Glutamatergic neuron (in vitro differentiated cells): ENCODE measurements at places on chromosomes 12 and 14. TPM values are rescaled to one million over a fixed set of nuclear protein-coding genes. Genes with fewer than 3 reads are reported as not detected.
A peak's percentile ranks its signal among the peaks of the same experiment; 100 is the strongest.

DNA sequence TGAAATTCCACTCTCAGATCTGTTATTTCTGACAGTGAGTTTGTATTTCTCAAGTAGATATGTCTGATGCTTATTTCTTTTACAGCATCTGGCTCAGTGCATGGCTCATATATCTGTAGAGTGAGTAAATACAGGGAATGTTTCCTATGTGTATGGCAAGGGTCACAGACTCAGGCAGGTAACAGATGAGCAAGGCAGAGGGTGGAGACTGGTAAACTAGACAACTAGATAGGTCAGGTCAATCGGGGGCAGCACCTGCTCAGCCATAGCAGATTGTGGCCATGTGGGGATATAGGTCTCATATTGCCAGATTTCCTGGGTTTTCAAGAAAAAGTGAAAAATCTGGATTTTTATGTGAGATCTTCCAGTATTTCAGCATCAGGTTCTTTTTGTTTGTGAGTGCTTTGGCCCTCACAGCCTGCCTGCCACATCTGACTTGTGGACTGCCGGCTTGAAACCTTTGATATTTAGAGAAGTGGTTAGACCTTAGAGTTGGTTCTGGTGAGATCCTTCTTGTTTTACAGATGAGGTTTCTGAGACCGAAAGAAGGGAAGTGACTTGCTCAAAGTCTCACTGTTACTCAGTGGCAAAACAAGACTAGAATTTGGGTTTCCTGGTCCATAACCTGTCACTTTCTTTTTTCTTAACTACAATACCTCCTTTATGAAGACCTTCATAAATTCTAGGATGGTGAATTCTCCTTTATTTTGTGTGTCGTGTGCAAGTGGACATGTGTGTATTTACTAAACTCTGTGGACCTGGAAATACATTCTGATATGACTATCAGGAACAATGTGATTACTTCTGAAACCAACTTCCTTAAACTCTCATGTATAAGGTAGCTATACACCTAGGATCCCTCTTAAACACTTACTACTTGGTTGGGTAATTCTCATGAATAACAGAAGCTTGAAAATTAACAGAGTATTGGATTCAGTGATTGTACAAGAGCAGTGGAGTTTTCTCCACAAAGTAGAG lies 34.4 kb downstream of the PROX2 start:
- no peak for DNase-seq

DNA sequence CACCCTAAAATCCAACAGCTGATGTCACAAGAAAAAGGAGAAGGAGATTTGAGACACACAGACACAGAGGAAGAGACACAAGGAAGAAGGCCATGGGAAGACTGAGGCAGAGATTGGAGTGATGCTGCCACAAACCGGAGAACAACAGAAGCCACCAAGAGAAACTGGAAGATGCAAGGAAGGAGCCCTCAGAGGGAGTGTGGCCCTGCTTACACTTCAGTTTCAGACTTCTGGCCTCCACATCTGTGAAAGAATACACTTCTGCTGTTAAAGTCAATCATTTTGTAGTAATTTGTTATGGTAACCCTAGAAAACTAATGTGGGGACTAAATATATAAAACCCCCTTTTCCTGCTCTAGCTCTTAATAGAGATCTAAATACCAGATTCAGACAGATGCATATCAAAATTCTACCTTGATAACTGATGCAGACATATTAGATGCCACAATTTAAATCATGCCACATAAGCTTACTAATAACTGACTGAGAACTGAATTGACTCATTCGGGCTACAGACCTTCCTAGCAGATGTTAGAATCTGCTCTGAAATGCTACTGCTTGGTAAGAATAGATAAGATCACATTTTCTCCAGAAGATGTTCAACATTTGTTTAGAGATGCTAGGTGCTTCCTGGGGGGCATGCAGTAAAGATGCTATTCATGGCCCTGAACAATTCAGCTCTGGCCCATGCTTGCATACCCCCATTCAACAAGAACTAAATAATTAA lies 113.1 kb upstream of the CCND2 start:
- no peak for DNase-seq

- DNase-seq = no peak
Measured at GRCh38 chr14:61656341-61656740, 39.0 kb upstream of the HIF1A start.

DNA sequence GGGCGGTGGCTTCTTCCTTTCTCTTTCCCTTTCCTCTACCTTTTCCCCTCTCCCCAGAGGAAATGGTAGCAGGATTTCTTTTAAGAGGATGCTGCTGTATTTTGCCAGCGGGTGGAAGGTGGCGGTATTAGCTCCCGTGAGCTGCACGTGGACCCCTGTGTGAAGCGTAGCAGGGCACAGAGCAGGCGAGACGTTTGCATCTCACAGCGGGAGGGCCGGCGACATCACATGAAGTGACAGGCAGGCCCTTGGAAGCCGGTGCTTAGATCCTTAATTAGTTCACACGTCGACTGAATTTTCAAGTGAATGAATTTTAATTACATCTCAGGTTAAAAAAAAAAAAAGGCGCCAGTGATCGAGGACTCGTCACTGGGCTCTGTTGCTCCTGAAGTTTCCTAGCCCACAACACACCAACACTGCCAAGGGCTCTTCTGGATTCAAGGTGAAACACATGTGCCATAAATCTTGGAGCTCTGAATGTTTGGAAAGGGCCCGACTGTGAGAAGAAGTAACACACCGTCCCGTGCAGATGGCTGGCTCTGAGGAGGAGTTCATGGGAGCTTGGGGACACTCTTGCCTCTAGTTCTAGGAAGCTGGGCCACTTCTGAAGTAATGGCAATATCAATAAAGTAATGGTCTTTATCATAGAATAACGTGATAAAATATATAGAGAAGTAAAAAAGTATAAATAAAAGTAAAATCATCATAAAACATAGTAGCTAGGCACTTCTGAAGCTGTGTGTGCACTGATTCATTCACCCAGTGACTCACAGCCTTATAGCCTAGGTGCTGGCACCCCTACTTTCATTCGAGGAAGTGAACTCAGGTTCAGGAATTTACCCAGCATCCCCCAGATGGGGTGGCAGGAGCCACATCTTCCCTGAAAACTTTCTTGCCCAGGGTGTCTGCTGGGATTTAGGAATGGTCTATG lies 75.3 kb downstream of the AACS start:
- no peak for DNase-seq

DNA sequence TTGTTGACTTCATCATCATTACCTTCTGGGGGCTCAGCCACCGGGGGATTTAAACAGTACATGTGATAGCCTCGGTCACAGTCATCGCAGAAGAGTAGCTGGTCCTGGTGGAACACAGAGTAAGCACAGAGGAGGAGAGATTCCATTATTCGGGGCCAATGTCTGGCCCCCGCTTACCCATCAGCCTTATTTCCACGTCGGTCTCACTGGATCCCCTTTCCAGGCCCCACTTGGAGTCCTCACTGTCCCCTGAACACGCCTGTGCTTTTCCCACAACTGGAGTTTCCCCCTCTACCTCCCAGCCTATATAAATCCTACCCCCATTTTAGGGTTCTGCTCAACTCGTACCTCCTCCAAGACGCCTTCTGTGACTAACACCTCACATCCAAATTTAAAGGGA lies 274.0 kb downstream of the DPF3 start:
- no peak for DNase-seq

DNA sequence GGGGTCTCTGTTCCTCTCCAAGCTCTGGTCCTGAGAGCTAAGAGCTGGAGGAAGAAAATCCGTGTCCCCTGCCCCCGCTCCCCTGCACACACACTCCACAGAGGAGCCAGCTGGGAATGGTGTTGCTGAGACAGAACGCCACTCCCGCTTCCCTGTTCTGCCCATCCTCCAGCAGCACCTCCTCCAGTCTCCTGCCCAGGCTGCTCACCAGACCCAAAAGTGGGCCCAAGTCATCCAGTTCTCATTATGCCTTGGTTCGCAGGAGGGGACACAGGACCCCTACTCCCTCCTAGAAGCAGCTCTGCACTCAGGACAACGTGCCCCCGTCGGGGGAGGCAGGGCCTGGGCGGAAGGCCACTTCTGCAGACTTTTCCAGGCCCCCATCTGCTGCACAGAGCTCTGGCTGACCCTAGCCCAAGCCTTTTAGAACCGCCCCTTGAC lies 830 bp upstream of the TRMT61A start:
- peak; percentile 69 for DNase-seq

- DNase-seq = no peak
Measured at GRCh38 chr14:103122947-103123633, at the start of gene TNFAIP2. Gene TNFAIP2, plus strand, starts transcription at chr14:103123461. Its CDS starts 2,997 bp downstream, at chr14:103126458.

DNA sequence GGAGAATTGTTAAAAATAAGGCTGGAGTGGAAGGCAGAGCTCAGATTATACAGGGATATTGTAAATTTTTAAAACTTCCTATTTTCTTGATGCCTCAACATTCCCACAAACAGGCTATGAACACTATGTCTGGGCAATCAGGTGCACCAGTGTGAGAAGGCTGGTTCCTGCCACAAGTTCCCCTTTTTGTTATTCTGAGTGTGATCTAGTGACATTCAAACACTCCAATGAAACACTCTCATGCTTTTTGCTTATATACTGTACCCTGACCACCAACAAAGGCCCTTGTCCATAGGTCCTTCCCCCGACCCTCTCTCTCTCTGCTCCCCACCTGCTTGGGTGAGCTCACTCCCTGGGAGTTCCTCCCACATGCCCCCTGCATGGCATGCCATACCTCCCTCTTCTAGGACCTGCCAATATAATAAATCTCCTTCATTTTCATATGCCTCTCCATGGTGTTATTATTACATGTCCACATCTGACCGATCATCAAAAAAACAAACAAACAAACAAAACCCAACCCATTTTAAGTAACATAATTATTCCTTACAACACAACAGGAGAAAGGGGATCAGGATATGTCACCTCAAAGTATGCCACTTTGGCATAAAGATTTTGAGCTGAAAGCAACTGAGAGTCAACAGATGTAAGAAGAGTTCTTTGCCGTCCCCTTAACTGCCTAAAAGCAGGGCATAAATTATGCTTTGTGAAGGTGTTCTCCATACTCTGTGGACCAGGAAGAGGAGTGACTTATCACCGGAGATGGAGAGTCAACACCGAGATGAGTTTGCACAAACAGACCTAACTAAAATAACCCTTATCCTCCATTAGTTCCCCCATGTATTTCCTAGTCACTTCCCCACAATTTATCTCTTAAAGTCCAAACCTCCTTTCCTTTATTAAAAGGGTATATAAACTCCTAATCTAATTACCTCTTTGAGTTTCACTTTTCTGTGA lies 42.5 kb upstream of the CATSPERB start:
- no peak for DNase-seq

DNA sequence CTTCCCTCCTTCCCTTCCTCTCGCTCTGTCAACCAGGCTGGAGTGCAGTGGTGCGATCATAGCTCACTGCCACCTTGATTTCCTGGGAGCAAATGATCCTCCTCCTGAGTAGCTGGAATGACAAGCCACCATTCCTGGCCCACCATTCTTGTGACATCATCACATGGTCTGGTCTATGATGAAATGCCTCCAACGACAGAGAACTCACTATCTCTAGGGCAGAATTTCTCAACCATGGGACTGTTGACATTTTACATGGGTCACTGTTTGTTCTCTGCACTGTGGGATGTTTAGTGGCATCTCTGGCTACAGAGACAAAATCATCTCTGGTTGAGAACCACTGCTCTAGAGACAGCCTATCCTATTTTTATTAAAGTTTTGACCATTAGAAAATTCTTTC lies 9.7 kb downstream of the VRK1 start:
- no peak for DNase-seq

- DNase-seq = no peak
Measured at GRCh38 chr12:44863867-44864266, 12.2 kb downstream of the NELL2 start.

DNA sequence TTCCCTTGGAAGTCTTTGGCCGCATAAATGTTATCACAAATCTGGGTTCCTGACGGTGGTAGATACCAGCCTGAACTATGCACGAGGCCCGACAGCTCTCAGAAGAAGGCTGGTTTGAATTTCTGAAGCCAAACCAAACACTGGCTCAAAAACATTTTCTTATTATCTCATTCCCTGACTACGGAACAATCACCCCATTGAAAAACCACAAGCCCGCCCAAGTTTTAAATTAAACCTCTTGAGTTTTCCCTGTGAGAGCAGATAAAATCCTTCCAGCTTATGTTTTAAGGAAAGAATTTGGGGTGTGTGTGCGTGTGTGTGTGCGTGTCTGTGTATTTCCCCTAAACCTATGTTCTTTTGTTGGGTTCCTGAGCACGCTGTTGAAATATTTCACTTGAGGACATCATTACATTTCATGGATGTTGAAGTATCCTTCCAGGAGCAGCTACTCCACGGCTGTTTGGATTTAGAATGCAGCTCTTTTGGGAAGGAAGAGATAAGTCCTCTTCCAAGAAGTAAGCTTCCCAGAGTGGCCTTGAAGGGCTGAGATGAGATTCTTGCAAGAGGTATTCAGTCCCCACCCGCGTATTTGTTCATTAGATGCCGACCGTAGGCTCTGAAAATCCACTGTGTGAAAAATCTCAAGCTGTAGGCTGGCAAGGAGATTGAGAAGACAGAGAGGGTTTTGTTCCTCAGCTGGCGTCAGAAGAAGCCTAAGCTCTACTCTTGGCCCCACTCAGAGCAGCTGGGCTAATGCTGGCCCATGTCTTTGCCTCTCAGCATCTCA lies 131.0 kb upstream of the NCOR2 start:
- DNase-seq = no peak

DNA sequence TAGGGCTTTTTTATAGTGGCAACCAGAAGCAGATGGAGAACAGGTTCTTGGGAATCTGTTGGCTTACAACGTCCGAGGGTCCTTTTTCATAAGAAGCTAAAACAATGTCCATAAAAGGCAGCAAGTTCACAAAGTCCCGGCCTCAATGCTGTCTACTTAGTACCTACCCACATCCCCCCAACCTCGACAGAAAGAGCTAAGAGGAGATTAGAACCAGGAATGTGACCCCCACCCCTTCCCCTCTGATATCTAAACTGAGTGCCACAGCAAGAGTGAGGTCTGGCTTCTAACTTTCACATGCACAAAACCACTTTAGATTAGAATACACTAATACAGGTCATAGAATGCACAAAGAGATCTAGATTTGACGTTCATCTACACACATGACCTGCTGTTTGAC lies 4.5 kb downstream of the DPF3 start:
- no peak for DNase-seq

DNA sequence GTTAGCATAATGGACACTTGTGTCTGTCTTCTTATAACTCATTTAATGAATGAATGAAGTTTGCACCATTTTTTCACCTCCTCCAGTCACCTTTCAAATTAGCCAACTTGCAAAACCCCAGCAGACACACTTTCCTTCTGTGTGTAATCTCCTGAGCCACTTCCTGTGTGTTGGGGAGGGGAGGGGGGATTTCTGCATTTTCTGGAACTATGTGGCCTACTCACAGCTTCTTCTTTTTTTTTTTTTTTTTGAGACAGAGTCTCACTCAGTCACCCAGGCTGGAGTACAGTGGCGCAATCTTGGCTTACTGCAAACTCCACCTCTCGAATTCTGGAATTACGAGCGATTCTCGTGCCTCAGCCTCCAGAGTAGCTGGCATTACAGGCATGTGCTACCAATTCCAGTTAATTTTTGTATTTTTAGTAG lies 4.1 kb upstream of the SERPINA1 start:
- no peak for DNase-seq

GRCh38 chr12:16165506-16165905 lies 112.0 kb downstream of the SLC15A5 start:
- peak; percentile 30 for DNase-seq

C14orf93 gene
- total RNA-seq = 12.1 TPM

RNASE1 gene
- total RNA-seq = not detected

TAS2R43 gene
- 1.5 TPM for total RNA-seq

CCDC184 gene
- 36.2 TPM for total RNA-seq

NGB gene
- total RNA-seq = 0.22 TPM

CCDC196 gene
- total RNA-seq = not detected

P2RX2 gene
- total RNA-seq = 4.1 TPM

OR6S1 gene
- not detected for total RNA-seq

VASH1 gene
- total RNA-seq = 149 TPM

FGF23 gene
- not detected for total RNA-seq

BCAT1 gene
- total RNA-seq = 401 TPM
